ENCODE measurements at places on chromosomes 12 and 14.

- DNase-seq = no peak
These were observed 62.7 kb upstream of the HECTD1 start for GRCh38 chr14:31270196-31270772.

DNA sequence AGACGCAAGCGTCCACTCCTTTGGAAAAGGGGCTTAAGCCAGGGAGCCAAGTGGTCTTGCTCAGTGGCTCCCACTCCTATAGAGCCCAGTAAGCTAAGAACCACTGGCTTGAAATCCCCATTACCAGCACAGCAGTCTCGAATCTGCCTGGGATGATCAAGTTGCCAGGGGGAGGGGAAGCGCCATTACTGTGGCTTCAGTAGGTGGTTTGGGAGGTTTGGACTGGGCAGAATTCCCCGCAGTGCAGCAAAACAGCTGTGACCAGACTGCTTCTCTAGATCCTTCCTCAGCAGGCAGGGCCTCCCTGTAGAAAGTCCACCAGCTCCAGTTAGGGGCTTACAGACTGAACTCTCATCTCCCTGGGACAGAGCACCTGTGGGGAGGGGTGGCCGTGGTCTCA lies 115.4 kb downstream of the TMEM117 start:
- no peak for DNase-seq

DNA sequence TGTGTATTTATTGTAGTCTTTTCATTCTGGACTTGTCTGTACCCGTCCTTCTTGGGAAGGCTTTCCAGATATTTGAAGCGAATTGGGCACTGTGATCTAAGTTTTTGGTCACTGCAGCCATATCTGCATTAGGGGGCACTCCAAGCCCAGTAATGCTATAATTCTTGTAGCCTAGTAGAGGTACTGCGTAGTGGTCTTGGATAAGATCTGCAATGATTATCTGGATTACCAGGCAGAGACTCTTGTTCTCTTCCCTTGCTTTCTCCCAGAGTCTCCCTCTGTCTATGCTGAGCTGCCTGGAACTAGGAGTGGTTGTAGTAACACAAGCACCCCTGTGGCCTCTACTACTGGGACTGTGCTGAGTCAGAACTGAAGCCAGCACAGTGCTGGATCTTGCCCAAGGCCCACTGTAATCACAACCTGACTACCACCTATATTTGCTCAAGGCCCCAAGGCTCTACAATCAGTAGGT lies 30.0 kb downstream of the SLC38A2 start:
- peak; percentile 37 for DNase-seq

GRCh38 chr12:131454418-131455217 lies 256.3 kb upstream of the SFSWAP start:
- no peak for DNase-seq

GRCh38 chr12:101697197-101697929 lies at the start of gene CHPT1:
Gene CHPT1, plus strand, starts transcription at chr12:101697640. Its CDS starts 222 bp downstream, at chr12:101697862.
- DNase-seq = peak; percentile 62

Measured in CD4-positive, alpha-beta T cell treated with Interleukin-6 at 100 ng/mL for 8 hours (primary cell).